ENCODE measurements at places on chromosomes 3 and 15. TPM values are rescaled to one million over a fixed set of nuclear protein-coding genes. Genes with fewer than 3 reads are reported as not detected.
A peak's percentile ranks its signal among the peaks of the same experiment; 100 is the strongest.

Gene CNTN3
- not detected for polyA plus RNA-seq

Gene CCR3
- 0.22 TPM for polyA plus RNA-seq

Gene SUSD5
- polyA plus RNA-seq = not detected

Gene GABRR3
- not detected for polyA plus RNA-seq

Gene CEP19
- 7.4 TPM for polyA plus RNA-seq

DNA sequence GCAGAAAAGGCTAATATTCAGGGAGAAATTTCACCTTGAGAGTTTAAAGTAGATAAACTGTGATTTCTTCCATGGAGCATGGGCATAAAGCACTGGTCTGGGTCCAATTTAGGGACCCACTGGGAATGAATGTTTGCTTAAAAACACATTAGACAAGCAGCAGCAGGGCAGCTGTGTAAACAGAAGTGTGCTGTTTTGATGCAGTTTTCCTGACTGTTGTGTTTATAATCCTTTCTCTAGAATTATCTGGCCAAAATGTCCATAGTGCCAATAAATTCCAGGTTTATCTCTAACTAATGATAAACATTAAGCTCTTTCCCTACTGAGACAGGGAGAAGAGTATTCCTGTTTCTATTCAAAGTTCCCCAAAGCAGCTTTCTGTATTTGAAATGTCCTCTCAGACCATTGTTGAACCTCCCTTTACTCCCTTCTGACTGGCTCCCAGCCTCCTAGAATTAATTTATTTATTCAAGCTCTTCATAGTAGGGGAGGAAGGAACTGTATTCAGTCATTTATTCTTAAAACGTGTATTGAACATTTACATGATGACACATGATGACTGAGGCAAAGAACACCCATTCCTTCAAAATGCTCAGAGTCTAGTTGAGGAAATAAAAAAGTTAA is 7.0 kb upstream of the TM4SF18 start:
- H3K4me3 ChIP-seq = no peak overlapping the region
- H3K4me1 ChIP-seq = no peaks in the 10 kb centered on the region
- no peaks in the 10 kb centered on the region for H3K27me3 ChIP-seq
- DNase-seq = no peak
- H3K27ac ChIP-seq = no peak overlapping the region
- H3K36me3 ChIP-seq = no peaks in the 10 kb centered on the region

- no peak overlapping the region for H3K4me3 ChIP-seq
- H3K36me3 ChIP-seq = no peaks in the 10 kb centered on the region
- no peak overlapping the region for H3K27ac ChIP-seq
- no peak for DNase-seq
- H3K4me1 ChIP-seq = peaks cover 14% of the 10 kb centered on the region
Measured at GRCh38 chr15:52786436-52787122, 3.6 kb downstream of the ONECUT1 start.

DNA sequence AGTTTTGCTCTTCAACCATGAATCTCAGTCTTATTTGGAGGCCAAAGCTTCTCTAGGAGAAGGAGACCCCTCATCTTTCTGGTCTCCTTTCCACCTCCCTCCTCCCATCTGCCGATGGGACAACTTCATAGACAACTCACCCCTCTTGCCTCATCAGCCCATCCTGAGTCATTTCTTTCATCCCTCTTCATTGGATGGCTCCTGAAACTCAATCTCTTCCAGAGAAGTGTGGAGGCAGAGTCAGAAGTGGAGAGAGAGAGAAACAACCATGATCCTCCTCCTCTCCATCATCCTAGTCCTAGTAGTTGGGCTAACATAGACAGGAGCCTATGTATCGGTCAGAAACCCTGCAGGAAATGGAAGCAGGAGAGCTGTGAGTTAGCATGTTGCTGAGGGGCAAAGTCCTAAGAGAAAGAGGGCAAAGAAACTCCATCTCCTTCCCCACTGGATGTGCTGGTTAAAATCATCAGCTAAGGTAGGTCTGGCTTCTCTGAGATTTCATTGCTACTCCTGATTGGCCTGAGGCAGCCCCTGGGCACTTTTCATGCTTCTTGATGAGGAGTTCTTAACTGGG is 21.3 kb upstream of the HCN4 start:
- no peak overlapping the region for H3K4me3 ChIP-seq
- no peak for DNase-seq
- no peaks in the 10 kb centered on the region for H3K36me3 ChIP-seq
- H3K4me1 ChIP-seq = no peaks in the 10 kb centered on the region

GRCh38 chr15:49863431-49864224 is 242.8 kb downstream of the DTWD1 start:
- H3K4me3 ChIP-seq = no peak overlapping the region
- no peaks in the 10 kb centered on the region for H3K4me1 ChIP-seq
- no peak for DNase-seq
- H3K27ac ChIP-seq = no peak overlapping the region
- no peaks in the 10 kb centered on the region for H3K36me3 ChIP-seq
- no peaks in the 10 kb centered on the region for H3K27me3 ChIP-seq

- no peak overlapping the region for H3K4me3 ChIP-seq
- peaks cover 8% of the 10 kb centered on the region for H3K4me1 ChIP-seq
- H3K27ac ChIP-seq = no peak overlapping the region
- H3K27me3 ChIP-seq = no peaks in the 10 kb centered on the region
- H3K36me3 ChIP-seq = peaks cover 15% of the 10 kb centered on the region
Measured at GRCh38 chr3:47394140-47394870, 13.5 kb downstream of the PTPN23 start.

DNA sequence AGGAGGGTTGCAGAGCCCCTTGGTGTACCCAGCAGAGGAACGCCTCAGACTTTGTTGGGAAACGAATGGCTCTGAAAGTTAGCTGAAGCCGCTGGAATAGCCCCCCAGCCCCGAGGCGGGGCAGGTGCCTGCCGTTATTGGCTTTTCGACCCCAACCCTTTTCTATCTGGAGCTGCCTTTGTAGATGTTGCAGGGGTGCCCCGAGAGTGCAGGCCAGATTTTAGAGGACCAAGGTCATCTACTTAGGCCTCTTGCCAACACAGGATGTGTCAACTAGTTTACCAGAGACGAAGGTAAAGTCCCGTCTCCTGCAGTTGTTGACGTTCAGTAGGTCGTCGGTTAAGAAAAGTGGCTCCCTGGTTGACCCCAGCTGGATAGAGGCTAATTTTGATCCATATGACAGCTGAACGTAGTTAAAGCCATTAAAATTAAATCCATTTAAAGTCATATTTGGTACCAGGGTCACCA is 579 bp upstream of the UBE3A start:
- H3K27me3 ChIP-seq = no peaks in the 10 kb centered on the region
- H3K36me3 ChIP-seq = no peaks in the 10 kb centered on the region
- H3K4me3 ChIP-seq = peak overlapping the region; percentile 76
- peaks cover 42% of the 10 kb centered on the region for H3K4me1 ChIP-seq
- no peak for DNase-seq

DNA sequence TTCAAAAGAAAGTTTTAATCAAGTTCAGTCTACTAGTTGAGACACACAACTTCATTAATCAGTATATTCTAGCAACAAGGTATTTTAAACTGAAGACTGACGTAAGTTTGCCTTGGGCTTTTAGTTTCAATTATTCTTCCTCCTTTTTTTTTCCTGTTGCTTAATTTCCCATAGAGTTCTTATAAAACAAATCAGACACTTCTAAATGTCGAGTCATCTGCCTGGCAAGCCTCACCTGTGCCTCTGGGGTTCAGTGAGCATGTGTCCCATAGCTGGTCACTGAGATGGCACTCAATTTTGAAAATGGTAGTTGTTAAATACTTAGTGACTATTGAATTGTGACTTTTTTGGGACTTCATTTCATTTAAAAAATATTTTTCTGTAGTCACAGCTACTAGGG is 27.4 kb downstream of the NKIRAS1 start:
- no peak for DNase-seq
- H3K36me3 ChIP-seq = no peaks in the 10 kb centered on the region
- no peak overlapping the region for H3K4me3 ChIP-seq
- H3K4me1 ChIP-seq = no peaks in the 10 kb centered on the region
- H3K27me3 ChIP-seq = no peaks in the 10 kb centered on the region

DNA sequence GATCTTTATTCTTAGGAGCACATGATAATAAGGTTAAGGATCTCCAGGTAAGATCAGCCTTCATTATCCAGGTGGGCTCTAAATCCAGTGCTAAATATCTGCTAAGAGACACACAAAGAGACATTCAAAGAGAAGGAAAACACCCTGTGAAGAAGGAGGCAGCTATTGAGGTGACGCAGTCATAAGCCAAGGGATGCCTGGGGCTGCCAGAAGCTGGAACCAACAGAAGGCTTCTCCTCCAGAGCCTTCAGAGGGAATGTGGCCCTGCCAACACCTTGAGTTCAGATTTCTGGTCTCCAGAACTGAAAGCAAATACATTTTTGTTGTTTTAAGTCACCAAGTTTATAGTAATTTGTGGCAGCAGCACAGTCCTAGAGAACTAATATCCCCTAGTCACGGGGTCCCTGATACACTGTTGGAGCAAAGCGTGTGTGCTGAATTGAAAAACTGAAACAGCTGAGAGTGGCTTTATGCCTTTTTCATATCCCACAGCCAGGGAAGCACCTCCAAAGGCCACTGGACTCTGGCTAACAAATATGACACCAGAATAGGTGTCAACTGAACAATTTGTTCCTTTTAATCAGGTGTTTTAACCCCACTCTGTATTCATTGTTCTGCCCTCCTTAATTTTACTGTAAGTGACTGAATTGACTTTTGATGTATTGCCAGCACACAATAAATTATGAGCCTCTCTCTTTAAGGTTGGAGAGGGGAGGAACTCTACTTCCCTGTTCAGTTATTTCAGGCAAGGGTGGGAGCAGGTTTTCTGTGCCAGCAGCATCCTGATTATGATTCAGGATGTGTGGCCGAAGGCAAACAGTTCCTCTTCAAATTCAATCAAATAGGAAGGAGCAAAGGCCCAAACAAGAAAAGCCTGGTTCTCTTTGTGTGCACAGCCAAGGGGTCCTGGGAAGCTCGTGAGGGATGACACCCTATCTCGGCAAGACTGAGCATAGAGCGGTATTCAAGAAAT is 151.8 kb upstream of the HES1 start:
- H3K27ac ChIP-seq = no peak overlapping the region
- no peak overlapping the region for H3K4me3 ChIP-seq
- no peak for DNase-seq
- H3K27me3 ChIP-seq = no peaks in the 10 kb centered on the region
- no peaks in the 10 kb centered on the region for H3K4me1 ChIP-seq

GRCh38 chr15:57752436-57752835 is 45.9 kb downstream of the POLR2M start:
- no peaks in the 10 kb centered on the region for H3K4me1 ChIP-seq
- H3K27me3 ChIP-seq = no peaks in the 10 kb centered on the region
- no peak overlapping the region for H3K27ac ChIP-seq
- no peak for DNase-seq

DNA sequence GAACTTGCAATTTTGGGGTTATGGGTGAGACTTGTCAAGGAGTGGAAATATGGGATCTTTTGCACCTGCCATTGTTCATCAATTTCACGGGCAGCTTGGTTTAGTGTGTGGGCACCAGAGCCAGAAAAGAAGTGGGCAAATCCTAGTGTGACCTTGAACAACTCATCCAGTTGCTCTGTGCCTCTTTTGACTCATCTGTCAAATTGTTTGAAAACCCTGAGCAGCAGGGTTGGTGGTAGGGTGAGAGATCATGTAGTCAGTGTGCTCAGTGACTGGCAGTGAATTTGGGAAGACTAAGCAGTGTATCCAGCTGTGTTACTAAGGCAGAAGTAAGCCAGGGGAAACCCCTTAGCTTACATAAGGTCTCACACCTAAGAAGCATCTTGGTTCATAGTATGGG is 293.0 kb upstream of the TRIM42 start:
- H3K27me3 ChIP-seq = no peaks in the 10 kb centered on the region
- H3K36me3 ChIP-seq = no peaks in the 10 kb centered on the region
- H3K4me3 ChIP-seq = no peak overlapping the region
- DNase-seq = no peak

- DNase-seq = no peak
- no peak overlapping the region for H3K4me3 ChIP-seq
- H3K36me3 ChIP-seq = peaks cover 8% of the 10 kb centered on the region
- H3K4me1 ChIP-seq = no peaks in the 10 kb centered on the region
Measured at GRCh38 chr3:183984127-183984740, 33.5 kb downstream of the ABCC5 start.

DNA sequence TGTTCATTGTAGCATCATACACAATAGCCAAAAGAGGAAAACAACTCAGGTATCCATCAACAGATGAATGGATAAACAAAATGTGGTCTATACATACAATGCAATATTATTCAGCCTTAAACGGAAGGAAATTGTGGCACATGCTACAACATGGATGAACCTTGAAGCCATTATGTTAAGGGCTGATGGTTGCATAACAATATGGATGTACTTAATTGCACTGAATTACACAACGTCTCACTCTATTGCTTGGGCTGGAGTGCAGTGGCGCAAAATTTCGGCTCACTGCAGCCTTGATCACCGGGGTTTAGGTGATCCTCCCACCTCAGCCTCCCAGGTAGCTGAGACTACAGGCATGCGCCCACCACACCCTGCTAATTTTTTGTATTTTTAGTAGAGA is 7.0 kb upstream of the TMEM62 start:
- no peak overlapping the region for H3K27ac ChIP-seq
- H3K4me1 ChIP-seq = peaks cover 8% of the 10 kb centered on the region
- no peak for DNase-seq

- no peaks in the 10 kb centered on the region for H3K4me1 ChIP-seq
- H3K36me3 ChIP-seq = no peaks in the 10 kb centered on the region
- H3K27ac ChIP-seq = no peak overlapping the region
- H3K27me3 ChIP-seq = no peaks in the 10 kb centered on the region
- DNase-seq = no peak
- H3K4me3 ChIP-seq = no peak overlapping the region
Measured at GRCh38 chr3:78244136-78244535, 1204.2 kb downstream of the ROBO2 start.

DNA sequence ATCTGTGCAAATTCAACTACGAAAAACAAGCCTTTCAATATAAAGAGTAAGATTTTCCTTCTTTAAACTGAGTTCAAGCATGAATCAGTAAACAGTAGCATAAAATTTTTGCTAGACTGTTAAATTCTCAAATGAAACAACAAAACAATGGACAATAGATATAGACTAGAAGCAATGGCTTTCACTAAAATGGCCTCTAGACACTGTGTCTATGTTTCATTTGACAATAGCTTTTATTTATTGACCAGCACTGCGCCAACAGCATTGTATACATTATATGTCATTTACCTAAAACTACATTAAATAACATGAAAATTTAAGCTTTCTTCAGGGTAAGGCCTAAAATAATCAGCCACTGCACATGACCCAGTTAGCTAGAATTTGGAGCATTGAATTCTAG is 148.5 kb downstream of the DUT start:
- no peaks in the 10 kb centered on the region for H3K4me1 ChIP-seq
- H3K27me3 ChIP-seq = no peaks in the 10 kb centered on the region
- no peak overlapping the region for H3K27ac ChIP-seq
- H3K36me3 ChIP-seq = no peaks in the 10 kb centered on the region
